Retina (tissue), 1 donor: ENCODE measurements at places on chromosomes 6 and 20.

DNA sequence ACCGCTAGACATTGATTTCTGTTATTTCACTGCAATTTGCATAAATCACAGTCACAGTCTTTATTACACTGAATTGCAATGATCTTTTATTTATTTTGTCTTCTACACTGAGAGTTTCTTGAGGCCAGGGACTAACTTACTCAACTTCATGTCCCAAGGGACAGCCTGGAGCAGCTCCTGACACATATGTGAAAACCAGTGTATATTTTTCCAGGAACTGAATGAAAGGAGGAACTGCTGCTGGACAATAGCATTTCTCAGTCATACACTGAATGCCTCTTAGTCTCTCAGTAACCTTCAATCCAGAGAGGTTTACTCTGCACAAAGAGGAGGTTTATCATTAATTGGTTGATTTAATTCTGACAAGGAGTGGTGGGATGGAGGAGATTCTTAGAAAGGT is 5.9 kb downstream of the F13A1 start:
- DNase-seq = no peak

DNA sequence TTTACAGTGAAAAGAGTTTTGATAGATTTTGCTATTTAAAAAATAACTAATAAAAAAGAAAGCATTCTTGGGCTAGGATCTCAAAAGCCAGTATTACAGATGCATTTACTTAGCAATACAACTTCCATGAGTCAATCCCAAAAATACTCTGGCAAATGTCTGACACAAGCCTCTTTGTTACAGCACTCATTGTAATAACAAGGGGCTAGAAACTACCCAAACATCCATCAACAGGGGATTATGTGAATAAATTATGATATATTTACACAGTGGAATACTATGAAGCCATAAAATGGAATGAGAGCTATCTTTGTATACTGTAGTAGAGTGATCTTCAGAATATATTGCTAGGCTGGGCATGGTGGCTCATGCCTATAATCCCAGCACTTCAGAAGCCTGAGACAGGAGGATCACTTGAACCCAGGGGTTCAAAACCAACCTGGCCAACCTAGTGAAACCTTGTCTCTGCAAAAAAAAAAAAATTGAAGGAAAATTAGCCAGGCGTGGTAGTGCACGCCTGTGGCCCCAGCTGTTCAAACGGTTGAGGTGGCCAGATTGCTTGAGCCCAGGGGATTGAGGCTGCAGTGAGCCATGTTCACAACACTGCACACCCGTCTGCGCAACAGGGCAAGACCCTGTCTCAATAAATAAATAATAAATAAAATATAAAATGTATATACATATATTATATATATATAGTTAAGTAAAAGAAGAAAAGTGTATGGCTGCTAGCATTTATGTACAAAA is 34.7 kb upstream of the TOP1 start:
- DNase-seq = no peak

- DNase-seq = no peak
Measured at GRCh38 chr6:16511723-16512489, 249.4 kb downstream of the ATXN1 start.

GRCh38 chr20:60806354-60806753 is 445.7 kb upstream of the CDH4 start:
- no peak for DNase-seq
